ENCODE measurements at places on chromosomes 1 and 21. TPM values are rescaled to one million over a fixed set of nuclear protein-coding genes. Genes with fewer than 3 reads are reported as not detected.

OR14K1 gene
- polyA plus RNA-seq, result not detected

FRRS1 gene
- 3.6 TPM for polyA plus RNA-seq

PLD5 gene
- polyA plus RNA-seq, result 0.15 TPM

ZNF648 gene
- not detected for polyA plus RNA-seq

GRCh38 chr1:9700340-9700739 is 48.8 kb downstream of the PIK3CD start:
- H3K27ac ChIP-seq, result no peak overlapping the region
- no peak overlapping the region for H3K4me3 ChIP-seq
- DNase-seq, result no peak
- no peaks in the 10 kb centered on the region for H3K27me3 ChIP-seq
- no peaks in the 10 kb centered on the region for H3K4me1 ChIP-seq

DNA sequence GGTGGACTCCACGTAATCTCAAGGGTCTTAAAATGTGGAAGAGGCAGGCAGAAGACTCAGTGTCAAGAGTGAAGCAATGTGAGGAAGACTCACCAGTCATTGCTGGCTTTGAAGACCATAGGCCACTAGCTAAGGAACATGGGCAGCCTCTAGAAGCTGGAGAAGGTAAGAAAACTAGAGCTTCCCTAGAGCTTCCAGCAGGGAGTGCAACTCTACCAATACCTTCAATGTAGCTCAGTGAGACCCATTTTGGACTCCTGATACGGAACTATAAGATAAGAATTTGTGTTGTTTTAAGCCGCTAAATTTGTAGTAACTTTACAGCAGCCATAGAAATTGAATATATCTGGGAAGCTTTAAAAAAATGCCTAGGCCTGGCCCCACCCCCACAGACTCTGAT is 18.9 kb downstream of the METTL13 start:
- peaks cover 6% of the 10 kb centered on the region for H3K36me3 ChIP-seq
- no peaks in the 10 kb centered on the region for H3K4me1 ChIP-seq
- no peak overlapping the region for H3K4me3 ChIP-seq

- H3K27me3 ChIP-seq, result no peaks in the 10 kb centered on the region
- H3K36me3 ChIP-seq, result peaks cover 4% of the 10 kb centered on the region
- no peaks in the 10 kb centered on the region for H3K4me1 ChIP-seq
- no peak for DNase-seq
These were observed 507.1 kb upstream of the ZRANB2 start for GRCh38 chr1:71587961-71588360.

DNA sequence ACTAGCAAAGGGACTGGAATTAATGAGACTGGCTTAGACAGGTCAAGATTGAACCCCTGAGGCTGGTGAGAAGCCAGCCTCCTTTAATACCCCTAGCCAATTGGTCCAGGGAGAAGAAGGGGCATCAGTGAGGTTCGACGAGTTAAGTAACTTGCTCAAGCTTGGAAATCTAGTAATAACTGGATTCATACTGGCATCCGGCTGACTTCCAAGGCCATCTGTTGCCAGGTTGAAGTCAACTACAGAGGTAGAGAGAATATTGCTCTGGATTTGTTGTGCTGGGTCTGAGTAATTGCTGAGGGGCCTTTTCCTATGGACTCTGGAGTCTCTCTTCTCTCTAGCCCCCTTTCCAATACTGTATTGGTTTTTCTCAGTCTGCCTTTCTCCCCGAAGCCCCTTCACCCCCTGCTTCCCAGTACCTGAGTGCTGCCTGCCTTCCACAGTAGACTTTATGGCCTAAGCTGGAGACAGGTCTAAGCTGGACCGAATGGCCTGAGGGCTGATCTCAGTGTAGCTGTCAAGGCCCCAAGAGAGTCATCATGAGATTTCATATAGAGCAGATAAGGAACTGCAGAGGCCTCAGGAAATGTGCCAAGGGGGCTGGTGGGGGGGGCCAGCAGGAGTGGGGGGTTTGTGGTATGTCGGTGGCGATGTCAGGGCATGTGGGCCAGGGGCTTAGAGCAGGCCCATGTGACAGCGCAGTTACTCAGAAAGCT is 42.4 kb upstream of the IL19 start:
- H3K27ac ChIP-seq, result no peak overlapping the region
- no peak for DNase-seq
- peaks cover 62% of the 10 kb centered on the region for H3K4me1 ChIP-seq
- no peaks in the 10 kb centered on the region for H3K27me3 ChIP-seq
- H3K4me3 ChIP-seq, result no peak overlapping the region

DNA sequence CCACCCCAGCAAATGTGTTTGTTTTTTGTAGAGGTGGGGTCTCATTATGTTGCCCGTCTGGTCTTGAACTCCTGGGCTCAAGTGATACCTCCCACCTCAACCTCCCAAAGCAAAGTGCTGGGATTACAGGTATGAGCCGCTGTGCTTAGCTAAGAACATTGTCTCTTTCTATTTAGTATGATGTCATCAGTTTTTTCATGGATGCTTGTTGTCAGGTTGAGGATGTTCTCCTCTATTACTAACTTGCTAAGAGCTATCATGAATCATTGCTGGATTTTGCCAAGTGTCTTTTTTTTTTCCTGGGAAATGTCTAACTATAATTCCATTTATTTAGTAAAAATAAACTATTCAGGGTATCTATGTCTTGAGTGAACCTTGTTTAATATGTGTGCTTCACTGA is 19.0 kb upstream of the MPC2 start:
- no peaks in the 10 kb centered on the region for H3K27me3 ChIP-seq
- H3K4me3 ChIP-seq, result no peak overlapping the region
- peaks cover 33% of the 10 kb centered on the region for H3K36me3 ChIP-seq
- H3K4me1 ChIP-seq, result no peaks in the 10 kb centered on the region
- H3K27ac ChIP-seq, result no peak overlapping the region

DNA sequence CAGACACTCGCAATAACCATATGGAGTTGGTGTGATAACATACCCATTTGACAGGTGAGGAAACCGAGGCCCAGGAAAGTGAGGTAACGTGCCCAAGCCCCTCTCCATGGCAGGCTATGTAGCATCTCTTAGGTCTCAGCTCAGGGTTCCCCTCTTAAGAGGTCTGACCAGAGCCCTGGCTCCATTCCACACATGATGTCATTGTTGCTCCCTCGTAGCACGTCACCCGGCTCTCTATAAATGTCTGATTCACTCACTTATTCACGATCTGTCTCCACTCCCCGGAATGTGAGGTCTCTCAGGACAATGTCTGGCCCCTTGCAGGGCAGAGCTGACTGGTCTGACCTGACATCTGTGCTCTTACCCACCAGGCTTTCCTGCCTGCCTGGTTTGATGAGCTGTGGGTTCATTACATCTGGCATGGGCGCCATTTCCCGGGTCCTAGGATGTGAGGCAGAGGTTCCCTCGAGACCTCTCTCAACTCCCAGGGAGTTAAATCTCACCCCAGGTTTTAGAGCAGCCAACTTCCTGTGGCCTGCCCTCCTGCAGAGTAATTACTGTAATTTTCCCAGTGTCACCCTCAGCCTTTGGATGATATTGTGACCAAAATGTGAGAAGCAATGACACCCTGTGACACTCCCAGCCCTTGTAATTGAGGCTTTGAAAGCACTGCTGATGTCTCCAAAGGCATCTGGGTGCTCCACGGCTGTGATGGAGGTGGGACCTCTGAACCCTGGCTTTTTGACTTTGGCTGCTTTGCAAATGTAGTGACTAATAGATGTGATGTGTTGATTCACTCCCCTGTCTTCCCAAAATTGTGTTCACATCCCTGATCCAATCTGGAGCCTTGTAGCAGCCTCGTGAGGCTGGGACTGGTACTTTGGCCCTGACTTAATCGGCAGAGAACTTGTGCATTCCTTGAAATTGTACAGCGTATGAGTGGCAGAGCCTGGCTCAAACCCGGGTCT is 10.6 kb downstream of the ACTL8 start:
- H3K27me3 ChIP-seq, result no peaks in the 10 kb centered on the region
- no peaks in the 10 kb centered on the region for H3K36me3 ChIP-seq

DNA sequence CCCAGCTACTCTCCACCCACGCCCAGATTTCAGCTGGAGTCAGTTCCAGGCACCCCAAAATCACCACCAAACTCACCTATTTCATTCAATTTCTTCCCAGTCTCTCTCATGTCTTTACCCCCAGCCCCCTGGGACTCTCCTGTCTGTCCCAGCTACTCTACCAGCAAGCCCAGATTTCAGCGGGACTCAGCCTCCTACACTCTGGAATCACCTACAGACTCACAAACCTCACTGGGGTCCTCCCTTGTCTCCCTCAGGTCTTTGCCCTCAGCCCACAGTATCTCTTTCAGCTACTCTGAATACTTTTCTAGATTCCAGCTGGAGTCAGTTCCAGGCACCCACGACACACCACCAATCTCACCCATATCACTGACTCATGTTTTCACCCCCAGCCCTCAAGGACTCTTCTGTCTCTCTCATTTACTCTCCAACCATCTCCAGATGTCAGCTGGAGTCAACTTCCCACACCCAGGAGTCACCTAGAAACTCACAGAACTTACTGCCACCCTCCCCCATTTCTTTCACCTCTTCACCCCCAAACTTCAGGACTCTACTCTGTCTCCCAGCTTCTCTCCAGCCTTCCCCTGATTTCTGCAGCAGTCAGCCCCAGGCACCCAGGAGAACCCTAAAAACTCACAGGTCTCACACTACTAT is 1529.3 kb upstream of the TPTE start:
- H3K4me3 ChIP-seq, result no peak overlapping the region
- DNase-seq, result peak; percentile 53
- no peak overlapping the region for H3K27ac ChIP-seq
- H3K36me3 ChIP-seq, result no peaks in the 10 kb centered on the region
- no peaks in the 10 kb centered on the region for H3K4me1 ChIP-seq

DNA sequence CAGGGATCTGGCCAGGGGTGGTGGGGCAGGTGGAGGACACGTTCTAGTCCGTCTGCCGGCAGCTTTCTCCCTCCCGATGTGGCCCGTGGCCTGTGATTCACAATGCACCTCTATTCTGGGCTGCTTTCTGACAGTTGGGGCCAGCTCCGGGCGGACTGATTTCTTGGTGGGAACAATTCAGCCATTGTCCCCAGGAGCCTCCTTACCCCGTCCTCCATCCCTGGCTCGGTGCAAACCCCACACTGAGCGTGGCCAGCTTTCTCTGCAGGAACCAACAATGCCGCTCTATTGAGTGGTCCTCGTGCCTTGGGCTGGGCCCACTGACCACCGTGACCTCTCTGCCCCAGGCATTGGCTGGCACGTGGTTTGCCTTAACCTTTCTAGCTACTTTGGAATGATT is 29.7 kb downstream of the PADI2 start:
- H3K27ac ChIP-seq, result no peak overlapping the region
- no peaks in the 10 kb centered on the region for H3K36me3 ChIP-seq
- H3K4me1 ChIP-seq, result no peaks in the 10 kb centered on the region
- no peak for DNase-seq

DNA sequence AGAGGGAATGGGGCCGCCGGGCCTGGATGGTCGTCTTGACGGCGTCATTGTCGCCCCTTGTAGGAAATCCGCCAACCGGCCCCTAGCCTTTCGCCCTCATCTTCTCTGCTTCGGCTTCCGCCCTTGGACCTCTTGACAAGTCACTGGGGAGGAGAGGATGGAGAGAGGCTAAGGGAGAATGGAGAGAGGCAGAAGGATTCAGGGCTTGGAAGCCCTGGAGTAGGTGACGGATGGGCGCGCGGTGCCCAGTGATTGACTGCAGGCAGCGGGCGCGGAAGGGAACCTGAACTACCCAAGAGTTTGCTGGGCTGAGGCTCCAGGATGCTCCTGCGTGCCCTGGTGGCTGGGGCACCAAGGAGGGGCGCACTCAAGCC is 651 bp downstream of the PDE4B start:
- H3K4me3 ChIP-seq, result peak overlapping the region; percentile 38
- peaks cover 7% of the 10 kb centered on the region for H3K4me1 ChIP-seq
- no peak for DNase-seq
- H3K27ac ChIP-seq, result no peak overlapping the region

DNA sequence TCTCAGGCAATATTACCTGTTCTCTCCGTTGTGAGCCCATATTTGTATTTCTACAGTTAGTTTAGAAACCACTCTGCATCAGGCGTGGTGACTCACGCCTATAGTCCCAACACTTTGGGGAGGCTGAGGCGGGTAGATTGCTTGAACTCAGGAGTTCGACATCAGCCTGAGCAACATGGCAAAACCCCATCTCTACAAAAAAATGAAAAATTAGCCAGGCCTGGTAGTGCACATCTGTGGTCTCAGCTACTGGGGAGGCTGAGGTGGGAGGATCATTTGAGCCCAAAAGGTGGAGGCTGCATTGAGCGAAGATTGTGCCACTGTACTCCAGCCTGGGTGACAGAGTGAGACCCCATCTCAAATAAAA is 19.7 kb upstream of the ID3 start:
- peaks cover 35% of the 10 kb centered on the region for H3K4me1 ChIP-seq
- no peaks in the 10 kb centered on the region for H3K36me3 ChIP-seq
- DNase-seq, result no peak
- H3K27ac ChIP-seq, result peak overlapping the region; percentile 78
- no peak overlapping the region for H3K4me3 ChIP-seq
- no peaks in the 10 kb centered on the region for H3K27me3 ChIP-seq

Measured in sigmoid colon (tissue), 7 donors.